ENCODE measurements at places on chromosomes 12 and 14.

GRCh38 chr14:22276913-22277816 is 311.9 kb downstream of the DAD1 start:
- no peak for DNase-seq

GRCh38 chr12:44847403-44847802 is 28.7 kb downstream of the NELL2 start:
- DNase-seq: no peak

DNA sequence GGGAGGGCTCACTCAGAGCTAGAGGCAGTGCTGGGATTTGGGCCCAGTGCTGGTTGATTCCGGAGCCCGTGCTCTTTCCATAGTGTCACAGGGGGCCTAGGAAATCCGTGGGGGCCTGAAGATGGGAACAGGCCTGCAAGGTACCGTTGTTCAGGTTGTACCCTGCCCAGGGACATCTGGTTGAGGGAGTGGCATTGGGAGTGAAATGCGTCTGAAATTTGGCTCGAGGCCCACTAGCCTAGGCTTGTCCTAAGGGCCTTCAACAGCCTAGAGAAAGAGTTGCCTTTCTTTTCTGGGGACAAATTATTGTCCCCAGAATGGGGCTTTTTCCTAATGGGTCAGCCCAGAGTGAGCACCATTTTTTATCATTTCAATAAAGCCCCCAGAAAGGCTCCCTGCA is 26.4 kb upstream of the FAM222A start:
- DNase-seq: no peak

DNA sequence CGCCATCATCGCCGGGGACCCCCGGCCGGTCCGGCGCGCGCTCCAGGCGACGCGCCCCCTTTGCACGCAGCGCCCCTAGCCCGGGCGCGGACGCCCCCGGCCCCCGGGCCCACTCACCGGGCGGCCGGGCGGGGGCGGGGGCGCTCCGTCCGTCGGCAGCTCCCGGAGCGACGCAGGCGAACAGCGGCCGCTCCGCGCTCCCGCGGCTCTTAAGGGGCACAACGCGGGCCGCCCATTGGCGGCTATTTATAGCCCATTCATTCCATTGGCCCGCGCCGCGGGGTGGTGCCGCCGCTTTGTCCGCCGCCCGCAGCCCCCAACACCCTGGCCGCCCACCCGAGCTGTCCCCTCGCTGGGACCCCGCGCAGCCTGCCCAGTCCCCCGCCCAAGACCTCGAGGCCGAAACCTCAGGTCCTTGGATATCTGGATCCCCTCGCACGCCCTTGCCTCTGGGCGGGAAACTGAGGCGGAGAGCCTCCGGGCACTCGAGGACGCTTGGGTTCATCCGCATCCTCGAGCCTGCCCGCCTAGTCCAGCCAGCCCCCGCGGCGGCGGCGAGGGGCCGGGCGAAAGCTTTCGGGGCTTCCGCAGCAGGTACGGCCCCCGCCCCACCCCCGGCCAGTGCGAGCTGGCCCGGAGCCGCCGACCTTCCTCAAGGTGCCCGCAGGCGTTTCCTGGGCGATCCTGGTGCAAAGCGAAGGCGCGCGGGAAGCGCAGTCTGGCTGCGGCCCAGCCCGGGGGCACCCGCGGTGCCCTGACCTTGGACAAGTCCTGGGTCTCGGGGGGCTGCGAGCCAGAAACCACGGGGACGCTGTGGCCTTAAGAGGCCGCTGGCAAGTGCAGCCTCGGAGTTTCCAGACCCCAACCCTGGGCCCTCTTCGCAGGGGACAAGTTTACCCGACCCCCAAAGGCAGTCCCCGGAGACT is at the start of gene CKB:
Gene CKB (minus strand): TSS at position 182 of the 926 bp plus-strand sequence. CDS start 337 bp downstream, outside the sequence.
- DNase-seq: no peak

- no peak for DNase-seq
Observed at GRCh38 chr12:50925342-50925651, 27.0 kb upstream of the HIGD1C start.

DNA sequence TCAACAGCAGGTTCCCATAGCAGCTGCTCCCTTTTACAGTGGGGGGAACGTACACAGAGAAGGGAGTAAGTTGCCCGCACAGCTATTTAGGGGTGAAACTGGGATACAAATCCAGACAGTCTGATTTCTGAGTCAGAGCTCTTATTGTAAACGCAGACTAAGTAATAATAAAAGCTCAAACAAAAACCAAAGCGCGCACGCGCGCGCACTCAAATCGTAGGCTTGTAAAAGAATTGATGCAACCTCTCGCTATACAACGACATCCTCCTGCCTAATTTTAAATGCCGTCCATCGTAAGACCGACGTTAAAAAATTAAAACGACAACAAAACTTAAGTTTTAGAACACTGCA is 747 bp upstream of the DACT1 start:
- DNase-seq: no peak

GRCh38 chr12:49923880-49924556 is 20.3 kb upstream of the FAIM2 start:
- no peak for DNase-seq

DNA sequence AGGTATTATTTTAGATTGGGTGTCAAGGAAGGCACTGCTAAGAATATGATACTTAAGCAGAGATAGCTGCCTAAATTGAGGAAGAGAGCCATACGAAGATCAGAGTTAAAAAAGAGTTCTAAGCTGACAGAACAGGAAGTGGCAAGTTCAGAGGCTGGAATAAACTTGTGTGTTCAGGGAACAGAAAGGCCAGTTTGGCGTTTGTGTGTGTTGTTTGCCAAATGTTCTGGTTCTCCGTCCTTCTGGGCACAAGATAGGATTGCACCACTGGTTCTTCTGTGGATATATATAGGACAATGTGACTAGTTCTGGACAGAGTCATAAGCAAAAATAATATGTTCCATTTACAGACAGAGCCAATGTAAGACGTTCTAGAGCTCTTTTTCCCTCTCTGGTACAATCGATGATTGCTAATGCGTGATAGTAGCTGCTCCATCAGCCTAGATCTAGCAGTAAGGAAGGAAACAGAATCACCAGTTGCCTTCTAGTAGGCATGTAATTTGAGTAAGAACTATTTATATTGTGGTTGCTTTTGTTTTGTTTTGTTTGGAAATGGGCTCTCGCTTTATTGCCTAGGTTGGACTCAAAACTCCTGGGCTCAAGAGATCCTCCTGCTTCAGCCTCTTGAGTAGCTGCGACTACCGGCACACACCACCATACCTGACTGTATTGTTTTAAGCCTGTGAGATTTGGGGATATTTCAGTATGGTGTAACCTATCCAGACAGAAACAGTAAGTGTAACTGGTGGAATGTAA is 7.4 kb downstream of the BBS10 start:
- DNase-seq: no peak

- no peak for DNase-seq
Observed at GRCh38 chr12:80472236-80472635, 28.2 kb downstream of the PTPRQ start.

DNA sequence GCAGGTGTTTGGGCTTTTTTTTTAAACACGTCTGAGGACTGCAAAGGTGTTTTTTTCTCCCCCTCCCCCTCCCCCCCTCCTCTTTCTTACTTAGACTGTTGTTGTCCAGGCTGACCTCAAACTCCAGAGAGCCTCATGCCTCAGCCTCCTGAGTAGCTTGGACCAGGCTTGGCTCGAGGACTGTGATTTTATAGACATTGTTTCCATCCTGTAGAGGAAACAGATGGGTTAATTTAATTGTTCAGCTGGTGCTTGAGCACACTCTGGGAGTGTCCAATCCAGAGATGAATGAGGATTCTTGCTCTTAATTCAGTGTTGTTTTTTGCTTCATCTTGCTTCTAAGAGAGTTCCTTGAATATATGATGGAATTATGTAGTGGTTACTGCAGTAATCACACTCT is 42.1 kb downstream of the RASSF3 start:
- DNase-seq: no peak

DNA sequence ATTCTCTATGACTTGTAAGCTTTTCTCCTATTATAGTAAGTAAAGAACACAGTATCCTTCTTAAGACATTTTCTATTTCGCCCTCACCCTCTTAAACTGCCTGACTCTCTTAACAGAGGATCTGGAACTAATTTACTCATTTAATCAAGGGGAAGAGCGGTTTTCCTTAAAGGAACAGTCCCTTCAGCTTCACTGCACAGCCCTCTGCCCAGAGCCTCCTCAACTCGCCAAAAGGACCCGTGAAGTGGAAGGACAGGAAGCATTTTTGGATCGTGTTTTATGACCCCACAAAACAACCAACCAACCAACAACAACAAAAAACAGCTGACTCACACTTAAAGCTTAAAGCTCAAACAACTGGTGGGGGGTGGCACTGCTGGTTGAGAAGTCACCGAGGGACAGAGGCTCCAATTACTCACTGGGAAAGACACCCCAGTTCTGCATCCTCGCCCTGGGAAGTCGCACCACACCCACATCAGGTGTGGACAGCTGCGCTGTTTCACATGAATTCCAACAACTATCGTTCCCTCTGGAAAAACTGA is 35.7 kb downstream of the NID2 start:
- no peak for DNase-seq

DNA sequence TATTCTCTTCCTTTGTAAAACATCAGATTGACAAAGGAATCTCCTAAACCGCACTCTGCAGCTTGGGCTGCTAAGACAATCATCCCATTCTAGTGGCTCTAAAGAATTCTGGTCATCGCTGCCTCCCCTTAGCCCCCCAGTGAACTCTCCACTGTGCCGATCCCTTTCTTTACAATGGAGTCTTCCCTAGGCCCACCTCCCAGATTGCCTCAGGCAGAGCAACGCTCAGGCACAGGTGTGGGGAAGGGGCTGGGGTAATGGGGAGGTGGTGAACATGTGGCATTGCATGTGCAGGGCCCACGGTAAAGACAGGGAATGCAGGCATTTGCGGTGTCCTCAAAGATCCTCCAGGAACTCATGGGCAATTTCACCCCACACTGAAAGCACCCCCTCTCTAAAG is 86.3 kb downstream of the PLEKHG3 start:
- no peak for DNase-seq

DNA sequence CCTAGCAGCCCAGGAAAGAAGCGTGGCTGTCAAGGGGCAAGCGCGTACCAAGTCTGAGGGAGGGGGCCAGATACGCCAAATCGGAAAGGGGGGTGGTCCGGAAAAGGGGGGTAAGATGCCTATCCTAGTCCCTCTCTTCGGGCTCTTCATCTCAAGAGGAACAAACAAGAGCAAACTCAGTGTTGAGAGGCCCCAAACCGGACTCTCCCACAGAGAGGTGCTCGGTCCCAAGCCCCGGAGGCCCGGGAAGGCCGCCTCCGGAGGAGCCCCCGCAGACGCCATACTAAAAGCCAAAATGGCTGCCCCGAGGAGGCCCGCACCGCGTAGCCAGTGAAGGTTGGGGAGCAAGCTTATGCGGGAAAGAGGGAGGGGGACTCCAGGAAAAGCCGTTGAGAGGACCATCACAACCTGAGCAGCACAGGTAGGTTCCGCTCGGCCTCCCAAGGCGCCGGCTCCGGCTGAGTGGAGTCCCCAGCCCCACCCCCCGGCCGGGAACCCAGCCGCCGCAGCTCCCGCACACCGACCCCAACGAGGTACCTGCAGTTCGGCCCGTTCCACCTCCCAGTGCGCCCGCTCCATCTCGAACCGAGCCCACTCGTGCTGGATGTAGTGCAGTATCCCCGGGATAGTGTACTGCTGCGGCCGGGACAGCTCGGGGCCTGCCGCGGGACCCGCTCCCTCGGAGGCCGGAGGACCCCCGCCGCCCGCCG is at the start of gene AP4S1:
Gene AP4S1 (plus strand): TSS at position 283 of the 710 bp plus-strand sequence. CDS start 40,548 bp downstream, outside the sequence.
- no peak for DNase-seq

DNA sequence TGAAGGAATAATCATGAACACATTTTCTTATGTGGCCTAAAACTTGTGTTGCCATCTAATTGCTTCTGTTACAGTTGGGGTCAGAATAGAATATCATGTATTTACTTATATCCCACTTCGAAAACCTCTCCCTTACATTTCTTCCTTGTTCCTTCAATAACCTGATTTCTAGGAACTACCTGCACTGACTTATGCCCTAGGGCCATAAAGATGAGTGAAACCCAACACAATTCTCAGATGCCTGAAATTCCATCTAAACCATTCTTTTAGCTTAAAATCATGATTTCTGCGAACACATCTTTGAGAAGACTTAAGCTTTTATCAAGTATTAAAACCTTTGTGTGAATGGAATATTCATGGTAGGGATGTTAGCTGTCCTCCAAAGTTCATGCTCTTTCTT is 142.7 kb downstream of the SNAPC1 start:
- DNase-seq: no peak

DNA sequence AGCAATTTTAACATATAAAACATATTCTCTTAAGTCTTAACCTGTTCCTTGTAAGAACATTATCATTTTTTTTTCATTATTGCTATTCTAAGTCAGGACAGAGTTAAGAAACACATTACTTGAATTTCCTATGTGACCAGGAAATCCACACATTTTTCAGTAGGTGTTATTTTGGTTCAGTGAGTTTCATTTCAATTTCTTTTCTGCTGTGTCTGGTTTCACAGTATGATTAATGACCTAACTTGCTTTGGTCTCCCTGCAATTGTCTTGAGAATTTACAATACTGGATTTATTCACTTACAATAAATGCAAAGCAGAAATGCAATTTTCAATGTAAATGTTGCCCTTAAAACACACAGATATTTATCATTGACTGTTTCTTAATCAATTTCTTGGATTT is 396.9 kb upstream of the TMTC1 start:
- DNase-seq: no peak

- no peak for DNase-seq
Observed at GRCh38 chr14:64971491-64971942, 619 bp downstream of the RAB15 start.

- DNase-seq: no peak
Observed at GRCh38 chr12:57611108-57611826, at the start of gene ARHGEF25. ARHGEF25 (plus strand) TSS chr12:57611435; CDS start chr12:57611895, 460 bp downstream.

DNA sequence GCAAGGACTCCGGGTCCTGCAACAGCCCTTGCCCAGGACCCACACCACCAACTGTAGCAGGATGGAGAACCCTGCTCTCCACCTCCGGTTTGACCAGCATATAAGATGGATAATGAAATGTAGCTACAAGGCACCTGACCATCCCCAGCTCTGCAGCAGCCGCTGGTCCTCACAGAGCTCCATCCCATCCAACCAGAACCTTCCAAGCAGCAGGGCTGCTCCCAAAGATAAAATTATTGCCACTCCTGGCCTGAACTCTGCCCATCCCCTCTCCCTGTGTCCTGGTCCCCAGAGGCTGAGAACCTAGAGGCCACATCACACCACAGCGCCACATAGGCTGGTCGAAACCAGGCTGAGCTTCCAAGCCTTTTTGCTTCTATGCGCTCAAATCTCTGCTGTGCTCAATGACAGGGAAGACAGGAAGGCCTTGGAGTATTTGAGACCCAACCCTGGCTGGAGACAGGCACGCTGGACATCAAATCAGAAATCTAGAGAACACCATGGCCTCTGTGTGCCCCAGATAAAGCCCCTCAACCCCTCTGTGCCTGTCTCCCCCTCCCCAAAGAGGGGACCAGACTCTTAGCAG is 4.2 kb downstream of the CDK2AP1 start:
- no peak for DNase-seq

GRCh38 chr12:101714877-101715444 is 17.5 kb downstream of the CHPT1 start:
- DNase-seq: no peak

DNA sequence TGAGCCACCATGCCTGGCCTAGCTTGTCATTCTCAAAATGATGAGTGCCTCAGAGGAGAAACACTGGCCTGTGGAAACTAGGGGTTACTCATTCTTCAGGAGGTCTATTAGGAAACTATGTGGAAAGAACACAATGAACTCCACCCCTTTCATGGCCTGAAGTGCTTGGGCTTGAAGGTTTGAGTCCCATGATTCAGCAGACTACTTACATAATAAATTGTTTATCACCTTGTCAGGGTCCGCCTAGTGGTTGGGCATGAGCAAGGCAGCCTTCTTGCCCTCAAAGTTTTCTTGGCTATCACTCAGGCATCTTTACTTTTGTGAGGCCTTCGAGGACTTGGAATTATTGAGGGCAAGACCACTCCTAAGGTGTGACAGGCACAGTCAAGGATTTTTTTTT is 251.2 kb downstream of the ACSS3 start:
- DNase-seq: no peak

GRCh38 chr12:7892186-7892980 is 19.7 kb upstream of the SLC2A14 start:
- DNase-seq: no peak

All from esophagus squamous epithelium (tissue), 5 donors.